ENCODE measurements at places on chromosomes 11 and 22.
A peak's percentile ranks its signal among the peaks of the same experiment; 100 is the strongest.

DNA sequence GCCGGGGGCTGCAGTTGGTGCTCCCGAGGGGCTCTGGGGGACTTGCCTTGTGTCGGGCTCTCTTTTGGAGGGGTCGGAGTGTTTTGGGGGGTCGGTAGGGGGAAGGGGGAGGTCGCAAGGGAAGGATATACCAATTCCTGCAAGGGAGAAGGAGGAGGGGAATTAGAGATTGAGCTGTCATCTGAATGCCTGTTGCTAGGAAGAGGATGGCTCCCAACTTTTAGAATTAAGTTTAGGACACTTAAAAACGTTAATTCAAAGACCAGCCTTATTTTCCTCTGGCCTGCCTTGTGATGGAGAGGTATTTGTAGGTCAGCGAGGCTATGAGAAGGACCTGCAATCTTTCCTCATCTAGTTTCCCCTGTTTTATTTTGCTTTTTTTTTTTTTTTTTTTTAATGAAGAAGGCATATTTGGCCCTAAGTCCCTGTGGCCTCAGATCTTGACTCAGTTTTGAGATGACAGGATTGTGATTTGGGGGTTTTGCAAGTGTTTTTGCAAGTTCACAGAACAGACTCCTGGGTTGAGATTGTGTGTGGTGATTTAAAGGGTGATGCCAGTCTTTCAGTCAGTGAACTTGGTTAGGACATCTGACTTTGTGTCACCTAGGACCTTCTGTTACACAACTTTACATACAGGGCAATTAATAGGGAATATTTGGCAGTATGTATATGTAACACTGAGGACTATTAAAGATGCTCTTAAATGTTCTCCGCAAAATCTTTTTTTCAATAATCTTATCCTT lies 672 bp downstream of the TMEM135 start:
- peak; percentile 40 for DNase-seq

- DNase-seq = no peak
These were observed 187.6 kb downstream of the ADAMTS15 start for GRCh38 chr11:130635937-130636630.

GRCh38 chr22:26893173-26894110 lies 236.1 kb downstream of the MIAT start:
- DNase-seq = peak; percentile 42

- DNase-seq = peak; percentile 81
These were observed 48.9 kb downstream of the RTL6 start for GRCh38 chr22:44449061-44449682.

- DNase-seq = no peak
These were observed 85.4 kb downstream of the MICAL2 start for GRCh38 chr11:12195768-12196167.

- no peak for DNase-seq
These were observed 72.6 kb downstream of the USP35 start for GRCh38 chr11:78261367-78261766.

GRCh38 chr11:24683583-24683982 lies 186.7 kb downstream of the LUZP2 start:
- no peak for DNase-seq

DNA sequence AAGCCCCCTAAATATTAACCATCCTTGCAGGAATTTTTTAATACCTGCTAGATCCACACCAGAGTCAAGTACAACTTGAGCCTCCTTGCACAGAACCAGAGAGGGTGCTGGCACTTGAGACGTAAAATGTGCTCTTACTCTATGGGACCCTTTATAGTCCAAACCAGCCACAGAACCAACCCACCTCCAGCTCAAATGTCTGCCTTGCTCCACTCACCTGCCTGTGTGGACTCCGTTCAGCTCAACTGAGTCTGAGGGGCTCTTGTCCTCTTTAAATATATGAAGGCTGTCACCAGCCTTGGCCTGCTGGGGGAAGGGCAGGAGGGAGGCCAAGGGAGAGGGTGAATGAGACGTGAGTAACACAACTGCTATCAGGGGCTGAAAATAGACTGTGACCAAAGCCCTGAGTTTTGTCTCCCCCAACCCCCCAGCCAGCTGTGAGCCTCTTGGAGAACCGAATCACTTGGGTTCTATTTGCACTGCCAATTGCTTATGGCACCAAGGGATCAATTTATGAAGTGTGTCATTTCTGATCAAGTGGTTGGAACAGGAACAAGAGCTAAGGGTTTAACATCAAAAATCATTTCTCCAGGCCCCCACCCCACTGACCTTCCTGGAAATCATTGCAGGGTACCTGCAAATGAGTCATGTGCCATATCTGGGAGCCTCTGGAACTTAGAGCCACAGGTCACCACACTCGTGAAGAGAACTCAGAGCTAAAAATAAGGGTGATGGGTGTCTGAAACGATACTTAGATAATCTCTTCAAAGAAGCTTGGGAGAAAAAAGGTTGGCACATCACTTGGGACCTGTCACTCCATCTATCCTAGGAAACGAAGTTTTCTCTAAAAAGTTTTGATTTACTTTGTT lies at the start of gene CSRP3:
CSRP3 (minus strand) TSS at position 247 of the 869 bp plus-strand sequence. CDS start 9,535 bp downstream, outside the sequence.
- peak; percentile 32 for DNase-seq

DNA sequence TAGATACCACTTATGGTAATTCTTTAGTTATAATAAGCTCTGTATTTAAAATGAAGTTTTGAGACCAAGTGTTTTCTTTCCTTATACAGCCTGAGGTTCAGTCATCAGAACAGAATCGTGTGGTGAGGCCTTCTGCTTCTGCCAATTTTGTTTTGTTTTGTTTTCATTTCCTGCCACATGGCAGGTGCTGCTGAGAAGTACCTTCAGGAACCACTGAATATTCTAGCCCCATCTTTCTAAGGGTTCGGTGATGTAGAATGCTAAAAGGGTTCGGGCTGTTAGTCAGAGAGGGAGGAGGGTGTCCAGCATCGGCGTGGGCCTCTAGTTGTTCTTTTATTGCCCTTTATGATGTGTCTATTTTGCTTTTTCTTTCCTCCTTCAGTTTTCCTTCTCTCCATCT lies 25.8 kb downstream of the TNRC6B start:
- no peak for DNase-seq

DNA sequence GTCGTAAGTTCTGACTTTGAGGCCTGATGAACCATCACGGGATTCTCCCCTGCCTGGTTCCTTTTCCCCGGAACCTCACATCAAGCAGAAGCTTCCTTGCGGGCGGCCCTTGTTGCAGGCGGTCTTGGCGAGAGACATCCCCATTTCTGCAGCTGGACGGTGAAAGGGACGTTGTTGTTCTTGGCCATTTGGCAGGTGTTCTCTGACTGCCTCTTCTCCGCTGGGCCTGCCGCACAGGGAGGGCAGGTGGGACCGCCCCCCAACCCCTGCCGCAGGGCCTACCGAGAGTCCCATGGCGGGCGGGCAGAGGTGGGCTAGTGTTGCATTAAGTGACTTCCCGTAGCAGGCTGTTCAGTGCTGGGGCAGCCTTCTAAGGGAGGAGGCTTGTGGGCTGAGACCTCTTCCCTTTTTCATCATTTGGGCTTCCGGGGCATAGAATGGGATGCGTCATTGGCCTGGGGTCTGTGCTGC lies 26.9 kb upstream of the GRAMD4 start:
- no peak for DNase-seq

DNA sequence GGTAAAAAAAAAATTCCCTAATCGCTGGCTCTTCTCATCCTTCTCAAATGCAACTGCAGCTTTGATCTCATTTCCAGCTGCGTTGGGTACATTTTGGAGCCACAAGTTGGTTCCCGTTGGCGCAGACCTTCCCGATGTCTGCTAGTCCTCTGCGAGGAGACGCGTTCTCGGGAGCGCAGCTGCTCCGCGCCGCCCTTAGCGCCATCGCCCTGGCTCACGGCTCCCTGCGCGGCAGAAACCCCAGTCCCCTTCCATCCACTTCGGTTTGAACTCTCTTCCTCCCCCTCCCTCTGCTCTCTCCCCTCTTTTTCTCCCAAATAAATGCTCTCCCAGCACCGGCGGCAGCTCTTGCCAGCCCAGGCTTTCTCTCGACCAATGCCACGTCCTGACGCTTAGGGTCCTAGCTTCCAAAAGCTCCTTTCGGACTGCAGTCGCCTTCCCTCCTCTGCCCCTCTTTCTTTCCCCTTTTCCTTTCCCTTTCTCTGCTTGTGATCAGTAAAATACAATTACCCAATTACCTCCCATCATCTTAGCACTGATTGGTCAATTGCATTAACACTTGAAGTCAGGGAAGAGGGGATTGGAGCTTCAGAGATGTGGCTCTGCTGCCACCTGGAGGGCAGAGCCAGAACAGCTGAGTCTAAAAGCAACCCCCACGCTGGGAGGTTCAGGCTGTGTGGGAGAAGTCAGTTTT lies 1165.7 kb downstream of the LRRC4C start:
- peak; percentile 91 for DNase-seq

DNA sequence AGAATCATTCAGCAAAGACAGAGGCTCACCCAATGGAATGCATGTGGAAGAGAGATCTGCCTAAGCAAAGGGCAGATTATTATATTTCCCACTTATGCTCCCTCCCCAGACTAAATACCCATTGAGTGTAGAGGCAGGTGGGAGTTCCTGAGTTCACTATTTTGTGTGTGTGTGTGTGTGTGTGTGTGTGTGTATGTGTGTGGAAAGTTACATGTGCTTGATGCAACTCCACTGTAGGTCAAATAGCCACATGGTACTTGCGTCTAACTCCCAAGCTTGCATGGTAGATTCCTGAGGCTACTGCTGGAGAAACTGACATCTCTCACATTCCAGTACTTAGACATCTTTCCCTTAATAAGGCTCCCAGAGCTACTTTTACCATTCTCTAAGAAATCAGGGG lies 3.4 kb upstream of the COPB1 start:
- no peak for DNase-seq

GRCh38 chr11:70570693-70571395 lies 172.5 kb downstream of the CTTN start:
- no peak for DNase-seq

GRCh38 chr11:14312736-14313438 lies 46.1 kb downstream of the RRAS2 start:
- DNase-seq = peak; percentile 17

DNA sequence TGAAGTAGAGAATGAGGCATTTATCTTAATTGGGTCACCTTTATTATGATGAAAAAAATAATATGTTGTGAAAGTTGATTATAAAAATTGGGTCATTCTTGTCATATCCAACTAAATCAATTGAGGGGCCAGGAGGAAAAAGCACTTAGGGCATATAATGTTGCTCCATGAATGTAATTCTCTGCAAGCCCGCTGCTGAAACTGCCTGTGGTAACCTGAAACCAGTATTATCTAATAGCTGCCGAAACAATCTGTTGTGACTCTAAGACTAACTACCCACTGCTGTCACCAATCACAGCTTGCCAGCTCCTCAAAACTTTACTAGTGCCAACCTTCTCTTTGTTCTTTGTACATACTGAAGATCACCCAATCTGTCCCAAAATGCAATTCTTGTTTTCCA lies 115.8 kb downstream of the ATG16L2 start:
- no peak for DNase-seq

DNA sequence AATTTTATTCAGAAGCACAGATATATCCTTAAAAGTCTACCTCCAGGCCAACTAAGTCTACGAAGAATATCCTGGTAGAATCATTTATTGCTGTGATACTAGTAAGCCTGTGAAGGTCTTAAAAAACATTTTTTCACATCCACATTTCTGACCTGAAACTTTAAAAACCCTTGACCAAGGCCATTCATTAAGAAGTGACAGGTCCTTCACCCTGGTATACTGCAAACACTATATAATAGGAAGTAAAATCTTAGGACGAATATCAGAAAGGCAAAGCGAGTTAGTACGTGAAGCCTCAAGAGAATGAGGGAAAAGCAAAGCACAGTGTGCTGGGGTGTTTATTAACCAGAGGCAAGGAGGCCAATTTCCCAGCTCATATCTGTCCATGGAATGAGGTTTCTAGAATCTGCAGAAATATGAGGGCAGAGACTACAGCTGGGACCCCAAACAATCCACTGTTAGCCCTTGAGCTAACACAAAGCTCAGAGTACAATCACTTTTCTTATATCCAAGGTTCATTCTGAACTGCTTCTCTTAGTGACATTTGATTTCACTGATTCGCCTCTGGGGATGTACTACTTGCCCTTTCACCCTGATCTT lies 71.0 kb downstream of the AMBRA1 start:
- no peak for DNase-seq

DNA sequence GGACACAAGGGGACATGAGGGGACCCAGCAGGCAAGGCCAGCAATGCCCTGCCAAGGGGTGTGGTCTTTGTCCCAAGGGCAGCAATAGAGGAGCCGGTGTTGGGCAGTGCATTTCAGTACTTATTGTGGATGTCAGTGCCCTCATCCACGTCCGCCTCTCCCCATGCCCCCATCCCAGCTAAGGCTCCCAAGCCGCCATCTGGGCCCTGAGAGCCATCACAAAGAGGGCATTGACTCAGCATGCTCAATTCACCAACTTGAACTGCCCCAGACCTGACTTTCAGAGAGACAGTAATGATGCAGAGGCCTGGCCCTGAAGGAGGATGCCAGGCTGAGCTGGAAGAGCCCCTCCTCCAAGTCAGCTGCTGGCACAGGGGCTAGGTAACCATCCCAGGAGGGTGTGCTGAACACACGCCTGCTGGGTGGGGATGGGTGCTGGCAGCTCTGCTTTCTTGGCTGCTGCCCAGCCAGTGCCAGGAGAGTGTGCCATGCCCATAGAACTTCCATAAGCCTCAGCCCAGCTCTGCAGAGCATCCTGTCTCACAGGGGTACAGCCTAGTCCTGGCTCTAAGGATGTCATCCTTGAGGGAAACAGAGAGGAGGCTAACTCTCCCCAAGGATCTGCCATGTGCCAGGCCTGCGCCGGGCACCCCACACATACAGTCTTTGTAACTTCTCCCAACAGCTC lies 46.5 kb downstream of the PDE2A start:
- DNase-seq = no peak

GRCh38 chr11:120917559-120918239 lies 106.2 kb upstream of the TBCEL start:
- DNase-seq = no peak

- DNase-seq = no peak
These were observed 151.3 kb downstream of the DLG2 start for GRCh38 chr11:85475660-85476517.

DNA sequence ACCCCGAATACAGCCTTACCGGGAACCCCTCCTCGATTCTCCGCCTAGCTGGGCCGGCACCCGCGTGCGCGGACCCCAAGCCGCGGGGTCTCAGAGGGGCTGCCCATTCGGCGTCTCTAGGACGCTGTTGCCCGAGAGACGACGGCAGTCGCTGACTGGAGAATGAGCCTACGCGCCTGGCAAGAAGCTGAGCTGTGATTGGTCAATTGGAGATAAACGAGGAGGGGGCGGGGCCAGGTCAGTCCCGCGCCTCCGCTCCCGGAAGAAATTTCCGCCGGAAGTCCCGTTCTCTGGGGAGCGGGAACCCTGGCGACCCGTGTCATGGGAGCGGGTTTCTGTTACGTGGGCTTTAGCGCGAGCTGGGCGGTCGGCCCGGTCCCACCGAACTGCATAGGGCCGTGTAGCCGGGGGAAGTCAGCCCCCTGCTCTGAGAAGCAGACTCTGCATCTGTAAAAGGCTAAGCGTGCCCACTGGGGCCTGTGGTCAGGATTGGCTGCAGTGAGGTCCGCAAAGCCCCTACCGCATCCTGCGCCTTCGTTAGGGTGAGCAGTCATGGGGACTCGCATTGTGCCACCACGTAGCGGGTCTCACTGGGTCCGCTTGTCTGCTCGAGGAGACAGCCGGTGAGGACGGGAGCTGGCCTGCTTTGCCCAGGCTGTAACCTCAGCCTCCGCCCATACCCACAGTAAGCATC lies at the start of gene EFCAB6:
EFCAB6 (minus strand) TSS at position 157 of the 694 bp plus-strand sequence. CDS start 29,987 bp downstream, outside the sequence.
- peak; percentile 98 for DNase-seq

- DNase-seq = no peak
These were observed 586.3 kb upstream of the RAG2 start for GRCh38 chr11:37184326-37184725.

Measured in GM03348 (cell line).